ENCODE measurements at places on chromosomes 5 and 9. TPM values are rescaled to one million over a fixed set of nuclear protein-coding genes. Genes with fewer than 3 reads are reported as not detected.

DNA sequence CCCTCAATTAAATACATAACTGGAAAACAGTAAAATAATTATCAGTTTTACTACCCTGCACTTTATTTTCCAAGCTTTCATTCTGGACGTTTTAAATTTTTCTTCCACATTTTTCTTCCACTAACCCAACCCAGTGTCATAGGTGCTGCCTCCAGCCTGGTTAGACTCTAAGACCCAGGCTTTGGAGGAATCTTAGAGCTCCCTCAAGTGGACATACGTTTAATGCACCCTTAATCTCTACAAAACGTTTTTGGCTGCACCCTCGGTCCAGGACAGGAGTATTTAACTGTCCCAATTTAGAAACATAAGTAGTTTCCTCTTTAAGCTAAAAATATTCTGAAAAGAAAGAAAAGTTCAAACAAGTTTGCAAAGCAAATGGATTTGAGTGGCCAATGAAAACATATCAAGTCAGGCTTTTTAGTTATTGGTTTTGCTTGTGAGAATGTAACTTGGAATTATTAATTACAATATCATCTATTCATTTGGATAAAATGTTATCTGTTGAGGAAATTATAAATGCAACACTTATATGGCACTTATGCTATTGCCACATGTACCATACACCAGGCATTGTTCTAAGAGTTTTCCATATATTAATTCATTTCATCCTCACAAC is 38.9 kb downstream of the CDH6 start:
- peak; percentile 47 for DNase-seq

GRCh38 chr9:90044263-90044662 is 439.5 kb downstream of the GADD45G start:
- no peak for DNase-seq

The GDNF gene
- total RNA-seq: 8.4 TPM

The ANKRD34B gene
- total RNA-seq: not detected

DNA sequence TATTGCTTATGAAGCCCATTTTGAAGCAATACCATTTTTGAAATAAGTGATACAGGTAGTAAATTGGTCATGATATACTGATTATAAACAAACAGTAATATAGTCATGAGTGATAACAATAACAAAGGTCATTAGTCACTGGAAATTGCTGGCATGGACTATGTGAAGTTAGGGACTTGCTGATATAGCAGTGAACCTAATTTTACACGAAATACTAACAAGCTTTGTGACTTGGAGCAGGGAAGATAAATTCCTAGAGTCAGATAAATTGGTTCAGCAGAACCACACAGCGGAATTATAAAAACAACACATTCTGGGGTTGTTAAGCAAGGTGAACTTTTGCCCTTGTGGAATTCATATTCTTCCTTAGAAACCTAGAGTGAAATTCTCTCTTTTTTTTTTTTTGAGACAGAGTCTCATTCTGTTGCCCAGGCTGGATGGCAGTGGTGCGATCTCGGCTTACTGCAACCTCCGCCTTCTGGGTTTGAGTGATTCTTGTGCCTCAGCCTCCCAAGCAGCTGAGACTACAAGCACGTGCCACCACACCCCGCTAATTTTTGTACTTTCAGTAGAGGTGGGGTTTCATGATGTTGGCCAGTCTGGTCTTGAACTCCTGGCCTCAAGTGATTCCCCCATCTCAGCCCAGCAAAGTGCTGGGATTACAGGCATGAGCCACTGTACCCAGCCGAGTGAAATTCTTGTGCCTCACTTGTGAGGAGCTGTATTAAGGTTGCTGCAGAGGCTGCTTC is 6.0 kb downstream of the UGCG start:
- peak; percentile 72 for DNase-seq

The FOXE1 gene
- total RNA-seq: 70.9 TPM

DNA sequence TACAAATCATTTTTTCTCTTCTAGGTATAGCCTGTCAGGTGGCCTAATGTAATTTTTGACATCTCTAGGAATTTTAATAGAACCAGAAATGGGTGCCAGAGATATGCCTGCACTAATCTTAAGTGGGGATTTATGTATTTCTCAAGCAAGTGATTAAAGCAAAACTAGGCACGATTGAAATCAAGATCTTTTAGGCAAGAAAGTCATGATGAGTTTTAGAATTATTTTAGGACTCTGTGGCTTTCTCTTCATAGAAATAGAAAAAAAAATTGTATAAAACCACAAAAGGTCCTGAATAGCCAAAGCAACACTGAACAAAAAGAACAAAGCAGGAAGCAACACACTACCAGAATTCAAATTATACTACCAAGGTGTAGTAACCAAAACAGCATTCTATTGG is 952 bp upstream of the AMACR start:
- DNase-seq: no peak

The FBLL1 gene
- not detected for total RNA-seq

The HAPLN1 gene
- total RNA-seq: 8.4 TPM

The SLCO6A1 gene
- not detected for total RNA-seq

The IL4 gene
- not detected for total RNA-seq

GRCh38 chr5:115456056-115456455 is 88.5 kb downstream of the FEM1C start:
- no peak for DNase-seq

Data from HFFc6 (cell line).